Forelimb muscle (tissue), 1 donor: ENCODE measurements at places on chromosomes 2 and 18.

DNA sequence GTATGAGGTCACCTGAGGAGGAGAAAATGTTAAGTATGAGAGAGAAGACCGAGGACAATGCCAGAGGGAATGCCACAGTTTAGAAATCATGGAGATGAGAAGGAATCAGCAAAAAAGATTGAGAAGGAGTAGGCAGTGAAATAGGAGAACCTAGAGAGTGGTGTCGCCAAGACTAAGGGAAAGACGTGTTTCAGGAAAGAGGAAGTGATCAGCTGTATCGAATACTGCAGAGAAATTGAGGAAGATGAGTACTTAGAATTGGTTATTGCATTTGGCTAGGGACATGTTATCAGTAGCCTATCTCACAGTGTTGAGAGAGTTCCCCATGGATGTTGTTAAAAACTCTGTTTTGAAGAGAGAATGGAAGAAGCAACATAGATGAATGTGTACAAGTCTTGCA is 112.3 kb downstream of the GALNT1 start:
- no peak for DNase-seq

DNA sequence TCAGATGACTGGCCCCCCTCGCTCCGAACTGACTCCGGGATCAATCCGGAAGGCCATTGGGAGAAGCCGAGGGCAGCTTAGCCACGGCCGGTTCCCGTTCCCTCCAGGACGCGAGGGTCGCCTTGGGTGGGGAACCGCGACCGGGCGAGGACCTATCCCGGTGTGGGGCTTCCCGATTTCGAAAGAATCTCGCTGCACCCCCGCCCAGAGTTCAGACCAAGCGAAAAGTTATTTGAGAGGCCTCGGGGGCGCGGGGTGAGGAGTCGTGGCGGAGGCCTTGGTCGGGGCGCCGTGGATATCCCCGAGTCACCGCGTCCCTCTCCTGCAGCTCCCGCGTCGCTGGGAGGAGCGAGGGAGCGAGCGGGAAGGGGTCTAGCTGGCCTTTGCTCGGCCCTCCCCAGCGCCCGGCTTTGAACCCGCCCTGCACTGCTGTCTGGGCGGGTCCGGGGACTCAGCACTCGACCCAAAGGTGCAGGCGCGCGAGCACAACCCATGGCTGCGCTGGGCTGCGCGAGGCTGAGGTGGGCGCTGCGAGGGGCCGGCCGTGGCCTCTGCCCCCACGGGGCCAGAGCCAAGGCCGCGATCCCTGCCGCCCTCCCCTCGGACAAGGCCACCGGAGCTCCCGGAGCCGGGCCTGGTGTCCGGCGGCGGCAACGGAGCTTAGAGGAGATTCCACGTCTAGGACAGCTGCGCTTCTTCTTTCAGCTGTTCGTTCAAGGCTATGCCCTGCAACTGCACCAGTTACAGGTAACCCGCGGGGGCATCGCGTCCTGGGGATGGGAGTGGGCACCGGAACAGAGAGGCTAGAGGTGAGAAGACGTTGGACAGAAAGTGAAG is at the start of gene CYP27A1:
CYP27A1 (plus strand) TSS at position 457 of the 837 bp plus-strand sequence; CDS start at position 493, 36 bp downstream.
- no peak for DNase-seq

GRCh38 chr18:35029103-35029502 is 12.1 kb upstream of the MAPRE2 start:
- no peak for DNase-seq

DNA sequence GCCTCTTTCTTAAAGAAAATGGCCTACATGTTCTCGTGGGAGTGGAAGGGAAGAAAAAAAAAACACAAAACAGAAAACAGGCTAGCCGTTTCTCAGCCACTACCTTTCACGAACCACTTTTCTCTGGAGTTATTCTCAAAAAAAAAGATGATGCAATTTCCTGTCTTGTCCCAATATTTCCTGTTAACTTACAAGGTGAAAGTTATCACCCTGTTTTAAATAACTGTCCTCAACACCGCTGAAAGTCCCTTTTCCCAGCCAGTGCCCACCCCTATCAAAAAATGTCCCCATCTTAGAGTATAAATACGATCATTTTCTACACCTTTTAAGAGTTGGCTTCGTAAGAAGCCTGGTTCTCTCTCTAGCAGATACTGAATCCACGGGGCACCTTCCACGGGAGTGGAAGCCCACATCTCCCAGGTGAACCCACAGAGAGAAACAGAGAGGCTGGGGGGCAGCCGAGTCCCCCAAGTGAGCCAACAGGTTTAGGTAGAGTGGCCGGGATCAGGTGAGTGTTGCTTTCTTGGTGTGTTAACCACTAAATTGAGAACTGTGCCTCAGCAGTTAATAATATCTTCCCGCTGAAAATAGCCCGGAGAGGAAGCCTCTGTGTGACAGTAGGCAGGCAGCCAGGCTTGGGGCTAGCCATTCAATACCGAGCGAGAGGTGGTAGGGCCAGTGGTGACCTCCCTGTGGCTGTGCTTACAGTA is 15.9 kb downstream of the SMAD7 start:
- no peak for DNase-seq

DNA sequence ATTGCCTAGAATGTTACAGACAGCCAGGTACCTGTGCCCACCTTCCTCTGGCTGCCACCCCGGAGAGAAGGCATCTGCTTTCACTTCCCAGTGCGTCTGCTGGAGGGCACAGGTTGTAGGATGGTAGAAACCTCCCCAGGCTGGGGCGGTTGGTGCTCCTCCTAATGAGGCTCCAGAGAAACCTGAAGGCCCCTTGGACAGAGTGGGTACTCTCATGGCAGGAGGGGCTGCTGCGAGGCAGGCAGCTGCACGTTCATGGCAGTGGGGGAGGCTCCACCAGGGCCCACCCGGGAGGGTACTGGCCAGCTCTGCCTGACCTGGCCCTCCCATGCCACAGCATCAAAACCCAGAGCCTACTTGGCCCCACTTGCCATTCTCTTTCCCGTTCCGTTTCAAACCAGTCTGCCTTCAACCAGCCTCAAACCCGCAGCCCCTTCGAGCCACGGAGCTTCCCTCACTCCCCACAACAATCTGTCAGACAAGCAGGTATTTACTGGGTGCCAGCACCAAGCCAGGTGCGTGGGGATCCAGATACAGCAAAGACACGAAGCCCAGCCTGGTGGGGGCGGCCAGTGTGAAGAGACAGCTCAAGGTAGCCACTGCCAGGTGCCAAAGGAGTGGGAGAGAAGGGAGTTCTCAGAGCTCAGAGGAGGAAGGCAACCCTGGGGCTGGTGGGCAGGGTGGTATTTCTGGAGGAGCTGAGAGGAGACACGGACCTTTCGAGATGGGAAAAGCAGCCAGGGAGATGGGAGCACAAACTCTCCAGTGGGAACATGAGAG is 229.6 kb downstream of the LOXHD1 start:
- no peak for DNase-seq

GRCh38 chr2:1633092-1633671 is 111.1 kb downstream of the PXDN start:
- no peak for DNase-seq

GRCh38 chr2:160278101-160278878 is 78.2 kb upstream of the ITGB6 start:
- no peak for DNase-seq

GRCh38 chr2:25620711-25621110 is 52.7 kb downstream of the DTNB start:
- no peak for DNase-seq

GRCh38 chr2:85548608-85548900 is 9.6 kb downstream of the MAT2A start:
- no peak for DNase-seq

- DNase-seq = no peak
Observed at GRCh38 chr18:47490882-47491281, 239.4 kb upstream of the SKOR2 start.

DNA sequence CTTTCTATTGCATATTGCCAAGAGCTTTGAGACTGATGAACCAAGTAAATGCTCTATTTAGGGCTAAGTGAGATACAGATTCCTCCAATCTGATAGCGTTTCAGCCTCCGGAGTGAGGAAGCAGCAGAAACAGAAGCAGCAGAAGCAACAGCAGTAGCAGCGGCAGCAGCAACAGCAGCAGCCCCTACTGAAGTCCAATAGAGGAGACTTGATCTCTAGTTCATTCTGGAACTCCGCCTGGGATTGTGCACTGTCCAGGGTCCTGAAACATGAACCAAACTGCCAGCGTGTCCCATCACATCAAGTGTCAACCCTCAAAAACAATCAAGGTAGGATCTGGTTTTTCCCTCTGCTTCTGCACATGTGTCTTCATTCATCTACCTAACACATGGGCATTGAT is at the start of gene DPP10:
DPP10 (plus strand) TSS at position 132 of the 400 bp plus-strand sequence.
- peak; percentile 14 for DNase-seq

DNA sequence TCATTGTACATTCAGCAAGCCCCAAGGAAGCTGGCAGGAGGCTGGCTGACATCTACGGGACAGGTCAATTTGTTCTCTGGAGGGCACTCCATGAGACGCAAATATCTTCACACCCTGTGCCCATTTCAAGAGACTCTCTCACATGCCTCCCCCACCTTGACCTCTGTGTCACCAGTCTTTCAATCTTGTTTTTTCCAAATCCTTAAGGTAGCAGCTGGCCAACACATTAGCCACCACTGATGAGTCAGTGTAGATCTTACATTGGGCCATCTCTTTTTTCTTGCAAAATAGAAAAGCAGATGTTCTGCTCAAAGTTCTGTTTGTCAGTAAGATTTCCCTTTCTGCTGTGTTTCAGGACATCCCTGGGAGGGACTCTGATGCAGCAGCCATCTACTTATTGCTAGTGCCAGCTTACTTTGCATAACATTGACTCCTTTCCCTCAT is 1.7 kb upstream of the DPP4 start:
- DNase-seq = no peak

DNA sequence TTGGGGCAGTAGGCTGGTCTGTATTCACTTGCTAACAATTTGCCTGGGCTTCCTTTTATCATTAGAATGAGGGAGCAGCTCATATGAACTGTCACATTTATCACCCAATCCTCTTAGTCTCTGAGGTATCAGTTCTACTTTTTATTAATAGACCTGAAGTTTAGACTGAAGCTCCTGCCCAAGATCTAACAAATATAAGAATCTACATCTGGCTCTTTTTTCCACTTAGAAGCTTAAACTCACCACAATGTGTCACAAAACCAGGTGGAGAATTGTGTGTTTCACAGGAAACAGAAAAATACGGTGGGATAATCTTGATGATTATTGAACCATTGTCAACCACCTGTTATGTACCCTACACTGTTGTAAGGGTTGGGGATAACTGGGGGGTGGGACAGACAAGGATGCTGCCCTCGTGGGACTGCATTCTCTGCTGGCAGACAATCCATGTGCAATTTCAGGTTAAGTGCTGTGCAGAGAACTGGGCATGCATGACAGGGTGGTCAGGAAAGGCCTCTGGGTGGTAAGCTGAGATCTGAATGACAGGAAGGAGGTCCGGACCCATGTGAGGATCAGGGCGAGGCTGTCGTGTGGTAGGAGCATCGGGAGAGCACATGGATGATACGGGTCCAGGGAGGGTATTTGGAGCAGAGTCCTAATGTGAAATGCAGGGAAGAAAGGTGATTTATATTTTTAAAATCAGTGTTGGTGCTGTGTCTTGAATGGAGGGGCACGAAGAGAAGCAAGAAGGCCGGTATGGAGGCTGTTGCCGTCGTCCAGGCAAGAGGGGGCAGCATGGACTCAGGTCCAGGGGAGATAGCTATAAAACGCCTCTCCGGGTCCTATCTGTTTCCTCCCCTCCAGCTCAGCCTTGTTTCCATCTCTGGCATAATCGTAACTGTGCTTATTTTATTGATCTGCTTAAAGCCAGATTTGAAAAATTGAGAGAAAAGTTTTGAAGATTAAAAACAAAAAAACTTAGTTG is 17.6 kb downstream of the MYL12B start:
- DNase-seq = no peak

GRCh38 chr2:188752311-188752710 is 221.9 kb upstream of the COL3A1 start:
- no peak for DNase-seq

DNA sequence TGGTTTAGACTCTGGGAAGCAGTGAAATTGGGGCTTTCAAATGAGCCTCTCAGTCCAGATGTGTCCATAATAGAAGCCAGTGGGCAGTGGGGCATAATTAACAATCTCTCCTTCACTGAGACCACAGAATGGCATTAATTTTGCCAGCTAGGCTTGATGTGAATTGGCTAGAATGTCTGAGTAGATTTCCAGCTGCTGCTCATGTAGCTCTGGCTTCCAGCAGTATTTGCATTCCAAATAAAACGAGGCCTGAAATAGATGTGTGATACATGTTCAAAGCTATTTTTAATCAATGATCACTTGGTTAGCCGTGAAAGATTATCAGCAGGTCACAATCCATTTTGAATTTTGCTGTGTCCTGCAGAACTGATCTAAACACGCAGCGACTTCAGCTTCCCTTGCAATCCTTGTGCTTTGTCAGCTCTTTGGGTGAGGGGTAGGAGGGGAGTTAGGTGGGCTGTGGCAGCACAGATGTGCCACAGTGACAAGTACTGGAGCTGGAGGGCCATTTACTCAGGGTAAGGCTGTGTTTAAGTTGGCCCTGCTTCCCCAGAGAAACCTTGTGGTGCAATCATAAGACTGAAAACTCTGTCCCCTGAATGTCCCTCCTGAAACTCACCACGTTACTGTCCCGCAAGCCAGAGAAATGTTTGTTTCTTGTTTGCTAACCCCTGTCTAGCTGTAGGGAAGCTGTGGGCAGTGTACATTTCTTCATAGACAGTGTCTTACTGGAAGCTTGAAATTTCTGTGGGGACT is 56.9 kb upstream of the TMEM178A start:
- no peak for DNase-seq

GRCh38 chr2:127591221-127591923 is 54.6 kb upstream of the GPR17 start:
- no peak for DNase-seq

DNA sequence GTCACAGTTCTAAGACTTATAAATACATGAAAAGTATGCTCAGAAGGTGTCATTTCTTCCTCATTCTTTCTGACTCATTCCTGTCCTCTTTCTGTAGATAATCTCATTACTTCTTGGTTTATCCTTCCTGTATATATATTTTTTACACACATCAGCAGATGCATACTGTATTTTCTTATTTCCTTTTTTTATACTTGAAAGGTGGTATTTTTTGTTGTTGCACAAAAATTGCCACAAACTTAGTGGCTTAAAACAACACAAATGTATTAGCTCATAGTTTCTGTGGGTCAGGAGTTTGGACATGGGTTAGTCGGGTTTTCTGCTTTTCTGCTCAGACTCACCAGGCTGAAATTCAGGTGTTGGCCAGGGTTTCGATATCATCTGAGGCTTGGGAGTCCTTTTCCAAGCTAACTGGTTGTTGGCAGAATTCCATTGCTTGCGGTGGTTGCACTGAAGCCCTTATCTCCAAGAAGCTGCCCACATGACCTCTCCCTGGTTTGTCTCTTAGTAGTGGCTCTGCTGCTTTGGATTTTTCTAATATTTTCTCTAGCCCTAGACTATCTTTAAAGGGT is 162.6 kb downstream of the FMNL2 start:
- DNase-seq = no peak

DNA sequence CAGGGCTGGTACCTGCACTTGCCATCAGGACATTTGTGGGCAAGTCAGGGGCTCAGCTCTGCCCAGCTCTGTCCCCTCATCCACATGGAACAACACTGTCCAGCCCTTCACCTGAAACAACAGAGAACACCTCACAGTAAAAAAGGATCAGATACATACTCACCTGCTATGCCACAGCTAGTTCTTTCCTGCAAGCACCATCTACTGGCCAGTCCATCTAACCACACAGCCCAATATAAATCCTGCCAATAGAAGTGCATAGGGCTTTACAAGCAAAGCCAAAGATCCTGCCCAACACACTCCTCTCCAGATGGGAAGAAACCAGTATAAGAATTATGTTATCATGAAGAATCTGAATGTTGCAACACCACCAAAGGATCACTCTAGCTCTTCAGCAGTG is 52.2 kb upstream of the GALNT13 start:
- DNase-seq = no peak
